ENCODE measurements at places on chromosomes 7 and 10. TPM values are rescaled to one million over a fixed set of nuclear protein-coding genes. Genes with fewer than 3 reads are reported as not detected.

The ACTA2 gene
- total RNA-seq, result 231 TPM

The TMEM229A gene
- total RNA-seq, result 0.17 TPM

The SORCS1 gene
- total RNA-seq, result 3.7 TPM

The ITIH5 gene
- 22.8 TPM for total RNA-seq

The PCBD1 gene
- total RNA-seq, result 93.5 TPM

The NPC1L1 gene
- 20.6 TPM for total RNA-seq

The RSPH10B2 gene
- total RNA-seq, result not detected

The SUN1 gene
- 101 TPM for total RNA-seq

The POLR2J2 gene
- total RNA-seq, result 1.6 TPM

The NUTM2E gene
- total RNA-seq, result 0.37 TPM

The VIPR2 gene
- 2.8 TPM for total RNA-seq

The CPVL gene
- total RNA-seq, result 26.2 TPM

The TNKS2 gene
- total RNA-seq, result 33.8 TPM

The FAS gene
- 13.9 TPM for total RNA-seq

The RFC2 gene
- total RNA-seq, result 14.6 TPM

The PRRT4 gene
- 1.2 TPM for total RNA-seq

The ASB10 gene
- total RNA-seq, result not detected

The ZNF365 gene
- 0.93 TPM for total RNA-seq

The CALHM3 gene
- total RNA-seq, result not detected

The PBLD gene
- 42.2 TPM for total RNA-seq

The SYPL1 gene
- total RNA-seq, result 94.2 TPM

The ZP3 gene
- not detected for total RNA-seq

Data from hepatocyte (in vitro differentiated cells).